Body of pancreas (tissue), 4 donors: ENCODE measurements at places on chromosomes 2 and 18.

- DNase-seq = no peak
These were observed 22.8 kb downstream of the ATP8B1 start for GRCh38 chr18:57780318-57780705.

DNA sequence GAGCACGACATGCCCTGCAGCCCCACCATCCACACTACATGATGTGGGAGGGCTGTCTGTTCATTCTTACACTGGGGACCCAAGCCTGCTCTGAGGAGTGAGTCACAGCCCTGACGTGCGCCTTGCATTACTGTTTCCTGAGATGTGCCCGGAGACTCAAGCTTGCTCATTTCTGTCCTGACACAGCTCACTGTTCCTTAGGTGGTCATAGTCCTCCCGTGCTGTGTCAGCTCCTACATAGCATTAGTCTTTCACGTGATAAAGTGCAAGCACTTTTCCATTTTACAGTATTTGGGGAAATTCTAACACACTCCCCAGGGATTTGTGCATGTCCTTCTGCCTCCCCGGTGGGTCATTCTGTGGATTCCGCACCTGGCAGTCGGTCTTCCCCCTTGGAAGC lies 46.2 kb upstream of the TRIM43B start:
- DNase-seq = no peak

GRCh38 chr2:66541646-66542045 lies 106.7 kb downstream of the MEIS1 start:
- DNase-seq = no peak

DNA sequence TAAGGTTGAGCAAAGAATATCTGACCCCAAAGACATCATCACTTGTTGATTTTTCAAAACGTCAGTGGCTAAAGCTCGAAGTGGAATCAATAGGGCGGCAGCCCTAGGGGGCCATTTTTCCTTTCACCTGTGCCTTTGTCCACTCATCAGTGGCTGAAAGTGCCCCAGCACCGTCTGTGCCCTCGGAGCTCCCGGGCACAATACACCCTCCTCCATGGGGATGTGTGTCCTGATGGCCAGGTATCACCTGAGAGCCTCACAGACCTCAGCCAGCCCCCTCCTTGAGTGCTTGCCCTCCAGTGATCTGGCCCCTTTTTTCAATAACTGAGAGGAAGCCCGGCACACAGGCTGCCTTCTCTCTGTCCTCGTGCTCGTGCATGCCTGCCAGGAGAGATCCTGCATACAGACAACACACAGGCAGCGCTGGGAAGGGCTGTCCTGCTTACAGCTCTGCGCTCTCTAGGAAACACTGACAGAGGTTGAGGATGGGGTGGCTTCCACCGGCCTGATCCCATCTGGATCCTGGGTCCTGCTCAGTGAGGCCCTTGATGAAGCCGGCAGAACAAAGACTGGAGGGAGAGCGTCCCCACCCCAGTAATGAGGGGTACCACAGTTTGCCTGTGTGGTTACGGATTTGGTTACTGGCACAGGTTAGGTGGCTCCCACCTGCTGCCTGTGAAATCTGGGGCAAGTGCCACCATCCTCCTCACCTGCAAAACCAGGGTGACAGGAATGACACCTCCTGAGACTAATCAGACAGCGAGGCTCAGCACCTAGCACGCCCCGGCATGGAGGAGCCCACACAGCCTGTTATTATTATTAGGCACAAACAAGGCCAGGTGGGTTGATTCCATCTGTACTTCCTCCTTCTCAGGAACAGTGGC lies 197.5 kb upstream of the RAB6C start:
- DNase-seq = no peak

DNA sequence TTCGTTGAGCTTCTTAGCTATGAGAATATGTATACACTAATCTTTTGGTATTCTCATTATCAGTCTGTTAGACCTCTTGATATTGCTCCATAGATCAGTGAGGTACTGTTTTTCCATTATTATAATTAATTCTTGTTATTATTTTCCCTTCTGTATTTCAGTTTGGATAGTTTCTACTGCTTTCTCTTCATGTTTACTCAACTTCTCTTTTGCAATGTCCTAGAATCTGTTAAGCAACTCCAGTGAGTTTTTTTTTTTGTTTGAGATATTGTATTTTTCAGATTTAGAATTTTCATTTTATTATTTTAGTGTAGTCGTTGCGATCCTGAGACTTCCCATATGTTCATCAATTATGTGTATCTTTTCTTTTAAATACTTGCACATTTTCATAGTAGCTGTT lies 260.8 kb downstream of the SETBP1 start:
- DNase-seq = no peak

DNA sequence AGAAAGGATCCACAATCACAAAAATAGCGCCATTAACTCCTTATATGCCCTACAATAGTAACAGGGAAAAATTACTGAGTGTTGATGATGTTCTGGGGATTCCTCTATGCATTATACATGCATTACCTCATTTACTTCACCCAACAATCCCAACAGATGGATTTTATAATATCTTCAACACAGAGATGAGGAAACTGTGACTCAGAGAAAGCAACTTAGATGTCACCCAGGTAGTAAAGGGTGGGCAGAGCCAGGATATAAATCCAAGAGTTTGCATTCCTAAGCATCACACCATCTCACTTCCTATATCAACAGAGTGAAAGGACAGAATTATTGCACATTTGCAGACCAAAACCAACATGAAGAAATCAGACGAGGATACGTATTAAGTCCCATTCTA lies 144.2 kb downstream of the TCF4 start:
- DNase-seq = no peak

DNA sequence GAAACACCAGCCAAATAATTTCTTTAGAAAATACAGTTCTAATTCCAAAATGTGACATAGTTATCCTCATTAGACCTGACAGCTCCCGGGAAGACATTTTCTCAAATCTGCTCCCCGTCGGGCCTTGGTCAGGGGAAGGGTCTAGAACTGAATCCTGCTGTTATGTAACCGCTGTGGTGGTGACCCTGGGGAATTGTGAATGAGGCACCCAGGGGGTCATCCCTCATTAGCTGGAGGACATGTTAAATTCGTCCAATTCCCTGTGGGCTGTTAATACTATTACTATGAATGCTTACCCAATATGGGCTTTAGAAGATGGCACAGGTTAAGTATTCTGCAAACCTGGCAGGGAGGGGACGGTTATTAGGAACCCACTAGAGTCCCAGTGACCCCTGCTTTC lies 11.8 kb downstream of the CPLX4 start:
- DNase-seq = no peak

DNA sequence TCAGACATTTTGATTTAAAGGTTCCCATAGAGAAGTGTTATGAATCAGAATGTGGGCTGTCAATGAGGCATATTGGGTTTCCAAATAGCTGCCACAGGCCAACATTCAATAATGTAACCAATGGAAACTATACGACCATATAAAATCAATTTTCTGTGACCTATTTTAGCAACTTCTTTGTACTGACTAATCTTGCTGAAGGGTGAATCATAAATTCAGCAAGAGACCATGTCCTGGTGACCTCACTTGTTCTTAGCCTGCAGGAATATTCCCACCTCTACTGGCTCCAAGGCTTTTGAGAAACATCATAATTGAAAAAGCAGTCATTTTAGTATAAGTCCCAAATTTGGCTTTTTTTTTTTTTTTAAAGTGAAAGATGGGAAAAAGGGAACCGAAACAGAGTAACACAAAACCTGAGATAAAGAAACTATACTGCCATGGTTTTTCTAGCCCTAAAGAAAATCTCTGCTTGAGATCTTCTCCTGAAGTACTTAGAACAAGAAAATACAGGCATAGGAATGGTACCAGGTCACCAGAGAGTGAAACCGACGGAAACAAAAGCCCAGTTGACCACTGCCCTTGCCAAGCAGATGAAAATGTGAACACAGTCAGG lies 32.1 kb downstream of the PLEKHM3 start:
- DNase-seq = no peak

DNA sequence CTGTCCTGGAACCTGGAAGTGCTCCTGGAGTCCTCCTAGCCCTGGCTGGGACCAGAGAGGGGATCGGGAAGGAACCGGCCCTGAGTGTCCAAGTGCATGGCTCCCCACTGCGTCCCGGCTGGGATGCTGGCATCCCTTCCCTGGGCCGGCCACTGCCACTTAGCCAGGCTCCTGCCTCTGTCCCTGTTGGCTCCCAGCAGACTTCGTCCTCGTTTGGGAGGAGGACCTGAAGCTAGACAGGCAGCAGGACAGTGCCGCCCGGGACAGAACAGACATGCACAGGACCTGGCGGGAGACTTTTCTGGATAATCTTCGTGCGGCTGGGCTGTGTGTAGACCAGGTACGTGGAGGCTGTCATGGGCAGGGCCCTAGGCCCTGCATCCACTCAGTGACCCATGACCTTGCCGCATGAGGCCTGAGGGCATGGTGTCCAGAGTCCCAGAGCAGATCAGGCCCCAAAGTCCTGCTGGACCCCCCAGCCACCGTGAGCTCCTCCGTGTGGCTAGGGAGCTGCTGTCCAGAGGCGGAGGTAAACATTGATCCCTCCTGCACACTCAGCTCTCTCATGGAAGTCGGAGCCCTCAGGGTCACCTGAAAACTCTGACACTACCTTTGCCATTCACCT lies 7.1 kb downstream of the ANO7 start:
- no peak for DNase-seq
